M059J (cell line): ENCODE measurements at places on chromosomes 7 and 10. TPM values are rescaled to one million over a fixed set of nuclear protein-coding genes. Genes with fewer than 3 reads are reported as not detected.

DNA sequence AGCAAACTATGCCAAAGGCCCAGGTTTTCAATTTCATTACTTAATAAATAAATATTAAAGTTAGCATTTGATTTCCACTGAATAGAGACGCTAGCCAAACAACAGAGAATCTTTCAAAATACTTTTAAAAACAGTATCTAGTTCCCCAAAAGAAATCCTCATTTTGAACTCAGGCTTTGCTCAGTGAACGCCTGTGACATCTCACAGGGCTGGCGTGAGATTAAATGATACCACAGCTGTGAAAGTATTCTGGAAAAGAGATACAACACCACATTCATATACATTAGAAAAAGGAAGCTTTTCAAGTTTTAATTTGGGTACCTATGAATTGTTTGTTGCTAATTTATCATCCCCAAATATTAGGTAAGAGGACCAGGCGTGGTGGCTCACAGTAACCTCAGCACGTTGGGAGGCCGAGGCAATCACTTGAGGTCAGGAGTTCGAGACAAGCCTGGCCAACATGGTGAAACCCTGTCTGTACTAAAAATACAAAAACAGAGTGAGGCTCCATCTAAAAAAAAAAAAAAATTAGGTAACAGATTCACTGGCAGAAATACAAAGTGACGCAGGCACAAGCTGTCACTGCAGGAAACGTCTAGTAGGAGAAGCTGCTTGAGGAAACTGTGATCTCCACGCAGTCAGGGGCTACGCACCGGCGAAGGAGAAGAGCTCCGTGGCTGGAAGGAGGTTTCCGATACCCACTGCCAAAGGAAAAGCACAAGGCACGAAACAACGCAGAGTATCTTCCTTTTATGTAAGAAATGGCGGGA, 50.0 kb downstream of the AMZ1 start:
- DNase-seq: no peak

GRCh38 chr7:40836218-40836617, 701.4 kb downstream of the SUGCT start:
- no peak for DNase-seq

DNA sequence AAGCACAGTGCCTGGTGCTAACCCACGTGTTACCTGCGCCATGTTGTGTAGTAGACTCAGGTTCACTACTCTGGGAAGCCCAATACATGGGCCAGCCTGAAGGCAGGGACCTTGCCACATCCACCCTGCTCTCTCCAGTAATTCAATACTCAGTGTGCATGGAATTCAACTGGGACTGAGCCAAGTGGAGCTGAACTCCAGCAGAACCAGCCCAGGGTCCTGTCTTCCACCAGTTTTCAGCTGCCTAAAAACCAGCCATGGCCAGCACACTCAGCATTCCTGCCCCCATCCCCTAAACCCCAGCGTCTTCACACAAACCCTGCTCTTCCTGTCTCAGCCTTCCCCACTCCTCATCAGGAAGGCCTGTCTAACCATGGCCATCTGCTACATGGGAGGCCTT, 15.4 kb downstream of the FGF8 start:
- no peak for DNase-seq

DNA sequence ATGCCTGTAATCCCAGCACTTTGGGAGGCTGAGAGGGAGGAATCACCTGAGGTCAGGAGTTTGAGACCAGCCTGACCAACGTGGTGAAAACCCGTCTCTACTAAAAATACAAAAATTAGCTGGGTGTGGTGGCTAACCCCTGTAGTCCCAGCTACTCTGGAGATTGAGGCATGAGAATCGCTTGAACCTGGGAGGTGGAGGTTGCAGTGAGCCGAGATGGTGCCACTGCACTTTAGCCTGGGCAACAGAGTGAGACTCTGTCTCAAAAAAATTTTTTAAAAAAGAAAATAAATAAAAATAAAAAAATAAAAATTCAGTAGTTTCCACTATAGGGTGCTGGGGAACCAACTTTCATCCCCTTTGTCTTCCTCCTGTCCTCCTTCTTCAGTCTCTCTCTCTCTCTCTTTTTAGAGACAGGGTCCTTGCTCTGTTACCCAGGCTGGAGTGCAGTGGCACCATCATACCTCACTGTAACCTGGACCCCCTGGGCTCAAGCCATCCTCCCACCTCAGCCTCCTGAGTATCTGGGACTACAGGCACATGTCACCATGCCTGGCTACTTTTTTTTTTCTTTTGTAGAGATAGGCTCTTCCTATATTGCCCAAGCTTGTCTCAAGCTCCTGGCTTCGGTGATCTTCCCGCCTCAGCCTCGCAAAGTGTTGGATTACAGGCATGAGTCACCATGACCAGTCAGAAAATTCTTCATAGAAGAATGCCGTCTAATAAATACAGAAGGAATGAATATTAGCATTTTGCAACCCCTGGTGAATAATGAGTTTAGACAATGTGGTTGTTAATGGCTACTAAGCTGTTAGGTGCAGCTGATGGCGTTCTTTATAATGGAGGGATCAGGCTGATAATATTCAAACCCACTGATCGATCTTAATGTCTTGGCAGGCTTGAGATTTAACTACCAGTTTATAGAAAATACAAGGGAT, 20.6 kb downstream of the RBM20 start:
- peak; percentile 91 for DNase-seq

DNA sequence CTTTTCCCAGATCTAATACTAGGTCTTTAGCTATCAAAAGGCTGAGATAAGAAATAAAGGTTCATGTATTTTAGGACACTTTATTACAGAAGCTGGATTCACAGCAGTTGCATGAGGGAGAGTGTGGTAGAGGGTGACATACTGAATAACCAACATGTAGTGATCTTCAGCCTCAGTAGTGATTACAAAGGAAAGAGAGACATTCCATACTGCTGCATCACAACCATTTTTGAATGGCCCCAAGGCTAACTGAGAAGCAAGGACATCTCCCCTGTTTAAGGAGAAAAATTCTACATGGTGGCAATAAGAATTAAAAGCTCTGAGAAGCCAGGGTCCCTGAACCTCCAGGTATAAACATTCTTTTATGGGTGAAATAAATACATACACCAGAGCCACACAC, 35.3 kb downstream of the COG5 start:
- DNase-seq: peak; percentile 86

- no peak for DNase-seq
Observed at GRCh38 chr10:123250640-123251039, 96.4 kb downstream of the BUB3 start.

ALKBH4 gene
- 41.2 and 50.7 TPM in 2 replicates for total RNA-seq

IKZF5 gene
- total RNA-seq: 1.7 and 3.6 TPM in 2 replicates
